Body of pancreas (tissue), 4 donors: ENCODE measurements at places on chromosomes 11 and 22. TPM values are rescaled to one million over a fixed set of nuclear protein-coding genes. Genes with fewer than 3 reads are reported as not detected.

RASSF10 gene
- total RNA-seq: not detected

DNA sequence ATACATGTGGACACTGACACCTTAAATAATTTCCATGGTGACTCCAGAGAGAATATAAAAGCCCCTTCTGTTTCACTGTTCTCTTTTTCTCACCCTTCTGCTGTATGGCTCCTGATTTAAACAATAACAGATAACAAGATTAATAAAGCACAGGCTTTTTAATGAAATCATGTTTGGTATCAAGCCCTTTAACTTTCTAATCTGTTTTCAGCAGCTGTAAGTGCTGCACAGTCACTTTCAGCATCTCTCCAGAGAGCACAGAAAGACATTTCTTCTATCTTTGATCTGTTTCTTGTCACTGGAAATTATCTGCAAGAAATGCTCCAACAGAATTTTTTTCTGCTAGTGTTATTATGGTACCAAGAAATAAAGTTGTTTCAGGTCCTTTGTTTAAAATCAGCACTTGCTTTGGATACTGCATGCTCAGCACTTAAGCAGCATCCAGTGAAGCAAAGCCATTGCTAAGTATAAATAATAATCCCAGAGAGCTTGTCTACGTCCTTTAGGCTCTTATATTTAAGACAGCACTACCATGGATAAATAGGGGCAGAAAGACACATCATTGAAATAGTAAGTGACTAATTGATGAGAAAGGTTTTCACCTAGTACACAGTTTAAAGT, 134.2 kb upstream of the CARD18 start:
- no peak for DNase-seq

- no peak for DNase-seq
Observed at GRCh38 chr11:113935858-113936257, 31.3 kb downstream of the HTR3B start.

DNA sequence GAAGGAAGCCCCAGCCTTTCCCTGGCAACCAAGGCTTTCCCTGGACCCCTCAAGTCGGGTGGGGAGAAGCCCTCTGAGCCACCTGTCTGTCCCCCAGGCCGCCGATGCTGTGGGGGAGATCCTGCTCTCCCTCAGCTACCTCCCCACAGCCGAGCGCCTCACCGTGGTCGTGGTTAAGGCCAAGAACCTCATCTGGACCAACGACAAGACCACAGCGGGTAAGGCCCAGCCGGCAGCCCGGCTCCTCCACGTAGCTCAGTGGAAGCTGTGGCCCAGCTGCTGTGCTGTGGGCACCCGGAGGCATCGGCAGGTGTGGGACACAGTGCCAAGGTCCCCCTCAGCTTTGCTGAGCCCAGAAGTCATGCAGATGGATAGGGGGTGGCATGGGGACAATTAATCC, 12.2 kb upstream of the RHOD start:
- no peak for DNase-seq

GRCh38 chr11:79052544-79052943, 388.3 kb downstream of the TENM4 start:
- no peak for DNase-seq

- DNase-seq: no peak
Observed at GRCh38 chr11:112761911-112762706, 199.1 kb upstream of the NCAM1 start.

GRCh38 chr11:86861810-86862209, 61.5 kb downstream of the PRSS23 start:
- no peak for DNase-seq

DEFB131B gene
- not detected for total RNA-seq

DNA sequence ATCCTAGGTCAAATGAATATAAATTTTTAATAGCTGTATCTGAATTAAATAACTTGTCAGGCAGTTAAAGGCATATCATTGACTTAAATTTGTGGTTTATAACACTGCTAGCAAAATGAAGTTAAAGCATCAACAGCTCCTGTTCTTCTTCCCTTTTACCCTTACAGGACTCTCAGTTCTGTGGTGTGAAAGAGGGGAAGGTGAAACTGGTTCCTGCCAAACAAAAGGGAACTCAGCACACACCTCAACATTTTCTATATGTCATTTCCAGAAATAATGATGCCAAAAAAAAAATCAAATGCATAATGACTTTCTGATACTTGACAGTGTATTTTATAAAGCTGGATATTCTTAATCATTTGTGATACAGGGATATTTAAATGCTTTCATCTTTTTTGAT, 21.2 kb downstream of the ARL14EP start:
- no peak for DNase-seq

ZMAT5 gene
- total RNA-seq: 9.1 TPM

DNA sequence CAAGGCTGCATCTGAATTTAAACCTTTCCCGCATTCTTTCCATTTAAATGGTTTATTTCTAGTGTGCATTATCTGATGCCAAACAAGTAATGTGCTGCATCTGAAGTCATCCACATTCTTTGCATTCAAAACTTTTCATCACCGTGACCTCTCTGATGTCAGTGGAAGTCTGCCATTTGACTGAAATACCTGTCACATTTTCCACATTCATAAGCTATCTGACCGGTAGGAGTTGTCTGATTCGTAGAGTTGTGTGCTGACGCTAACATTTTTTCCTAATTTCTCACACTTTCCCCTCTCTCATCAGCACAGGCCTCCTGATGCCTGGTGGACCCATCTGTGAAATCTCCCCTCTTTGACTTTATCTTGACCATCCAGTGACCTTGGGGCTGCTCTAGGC, 79.9 kb upstream of the BARX2 start:
- DNase-seq: no peak
